ENCODE measurements at places on chromosomes 1 and 21. TPM values are rescaled to one million over a fixed set of nuclear protein-coding genes. Genes with fewer than 3 reads are reported as not detected.

Gene LHX8
- polyA plus RNA-seq: not detected

Gene IARS2
- 33.8 TPM for polyA plus RNA-seq

Gene UBXN10
- polyA plus RNA-seq: not detected

Gene FAM151A
- not detected for polyA plus RNA-seq

Gene EDEM3
- 26.1 TPM for polyA plus RNA-seq

Gene RXFP4
- not detected for polyA plus RNA-seq

Gene CELA3B
- not detected for polyA plus RNA-seq

Gene TTLL10
- polyA plus RNA-seq: not detected

Gene CFAP141
- polyA plus RNA-seq: not detected

Gene LCE1C
- polyA plus RNA-seq: not detected

Gene OR2L3
- not detected for polyA plus RNA-seq

Gene NR5A2
- polyA plus RNA-seq: 0.02 TPM

Gene CLCA2
- polyA plus RNA-seq: 0.65 TPM

All from AG04450 (cell line).